ENCODE measurements at places on chromosomes 7 and 10.

- DNase-seq = no peak
These were observed 171.1 kb downstream of the FAM107B start for GRCh38 chr10:14603534-14604102.

DNA sequence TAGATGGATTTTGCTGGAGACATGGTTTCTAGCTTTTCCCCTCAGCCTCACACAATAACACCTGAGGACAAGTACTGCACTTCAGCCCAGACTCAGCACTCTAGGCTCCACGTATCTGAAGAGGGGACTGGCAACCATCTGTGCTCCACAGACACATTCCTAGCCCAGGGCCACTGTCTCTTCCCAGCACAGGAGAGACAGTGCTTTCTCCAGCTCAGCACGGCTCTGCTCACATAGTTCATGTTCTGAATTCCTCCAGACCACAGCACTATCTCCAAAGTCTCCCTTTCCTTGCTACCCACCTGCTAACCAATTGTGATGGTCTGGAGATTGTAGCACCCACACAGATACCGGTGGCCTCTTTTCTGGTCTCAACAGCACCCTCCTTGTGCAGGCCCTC is 114.5 kb downstream of the HTR7 start:
- DNase-seq = no peak

- DNase-seq = no peak
These were observed 718 bp downstream of the DYNC2I1 start for GRCh38 chr7:158856883-158857668.

GRCh38 chr10:48273741-48274140 is 755 bp downstream of the FRMPD2 start:
- DNase-seq = peak; percentile 51

DNA sequence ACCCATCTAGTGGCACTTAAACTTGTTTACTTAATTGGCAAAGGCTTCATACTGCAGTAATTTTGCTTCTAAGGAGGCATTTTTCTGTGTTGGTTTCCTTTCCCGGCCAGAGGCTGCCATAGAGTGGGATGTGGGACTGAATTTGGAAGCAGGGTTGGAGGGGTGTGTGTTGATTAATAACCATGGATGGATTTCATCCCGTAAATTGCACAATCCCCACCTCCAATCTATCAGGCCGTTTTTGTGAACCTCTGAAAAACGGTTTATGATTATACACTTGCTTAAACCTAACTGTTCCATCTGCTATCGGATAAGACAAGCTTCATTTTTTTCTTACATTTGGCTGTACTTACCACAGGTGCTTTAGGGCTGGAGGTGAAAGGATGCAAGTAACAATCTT is 1.3 kb downstream of the TMEM60 start:
- DNase-seq = no peak

- no peak for DNase-seq
These were observed 113.9 kb upstream of the PLXNA4 start for GRCh38 chr7:132690174-132690573.

DNA sequence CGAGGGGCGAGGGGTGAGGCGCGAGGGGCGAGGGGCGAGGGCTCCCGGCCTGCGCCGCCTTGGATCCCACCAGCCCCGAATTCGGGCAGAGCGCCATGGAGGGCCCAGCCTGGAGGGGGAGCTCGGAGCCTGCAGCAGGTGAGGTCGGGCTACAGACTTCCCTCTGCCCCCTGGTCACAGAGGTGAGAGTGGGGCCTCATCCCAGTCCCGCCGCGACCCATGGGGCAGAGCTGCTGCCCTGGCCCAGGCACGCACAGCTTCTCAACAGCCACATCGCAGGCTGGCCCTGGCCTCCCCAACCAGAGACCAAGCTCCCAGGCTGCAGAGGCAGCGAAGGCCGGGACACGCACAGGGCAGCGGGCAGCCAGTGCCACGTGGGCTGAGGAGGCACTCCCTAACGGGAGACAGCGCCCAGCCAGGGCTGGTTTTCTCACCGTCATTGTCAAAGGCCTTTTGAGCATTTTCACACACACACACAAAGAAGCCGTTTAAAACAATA is 191.8 kb downstream of the PTPRN2 start:
- no peak for DNase-seq

DNA sequence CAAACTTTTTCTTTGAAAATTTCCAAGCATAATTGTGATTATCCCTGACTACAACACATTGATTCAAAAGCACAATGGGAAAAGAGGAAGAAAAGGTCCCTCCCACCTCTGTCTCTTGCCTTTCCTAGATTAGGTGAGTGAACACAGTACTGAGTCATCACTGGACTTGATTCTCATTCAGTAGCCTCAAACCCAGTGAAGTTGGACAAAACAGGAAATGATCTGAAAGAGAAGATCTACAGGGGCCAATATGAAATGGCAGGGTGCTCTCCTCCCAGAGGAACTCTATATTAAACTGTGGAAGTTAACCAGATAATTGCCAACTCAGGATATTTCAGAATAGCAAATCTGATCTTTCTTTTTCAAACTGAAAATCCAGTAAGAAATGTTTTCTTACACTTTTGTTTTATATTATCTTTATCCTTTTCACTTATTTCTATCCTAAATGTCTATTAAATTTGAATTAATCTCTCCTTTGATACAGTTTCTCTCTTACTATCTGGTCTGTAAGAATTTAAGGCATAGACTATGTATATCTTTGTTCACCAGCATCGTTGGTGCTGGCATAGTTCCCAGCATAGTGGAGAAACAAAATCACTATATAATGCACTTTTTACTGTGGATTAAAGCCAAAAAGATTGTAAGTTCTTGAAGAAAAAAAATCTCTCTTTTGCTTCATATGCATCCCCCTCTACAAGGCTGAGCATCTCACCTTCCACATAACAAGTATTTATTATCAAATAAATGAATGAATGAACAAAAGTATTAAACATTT is 41.4 kb upstream of the IKZF1 start:
- no peak for DNase-seq

GRCh38 chr10:28554952-28555351 is 22.0 kb downstream of the WAC start:
- no peak for DNase-seq

- peak; percentile 46 for DNase-seq
These were observed 179.3 kb downstream of the TFEC start for GRCh38 chr7:115851291-115851690.

GRCh38 chr10:104862-105565 is 30.2 kb upstream of the ZMYND11 start:
- DNase-seq = no peak

DNA sequence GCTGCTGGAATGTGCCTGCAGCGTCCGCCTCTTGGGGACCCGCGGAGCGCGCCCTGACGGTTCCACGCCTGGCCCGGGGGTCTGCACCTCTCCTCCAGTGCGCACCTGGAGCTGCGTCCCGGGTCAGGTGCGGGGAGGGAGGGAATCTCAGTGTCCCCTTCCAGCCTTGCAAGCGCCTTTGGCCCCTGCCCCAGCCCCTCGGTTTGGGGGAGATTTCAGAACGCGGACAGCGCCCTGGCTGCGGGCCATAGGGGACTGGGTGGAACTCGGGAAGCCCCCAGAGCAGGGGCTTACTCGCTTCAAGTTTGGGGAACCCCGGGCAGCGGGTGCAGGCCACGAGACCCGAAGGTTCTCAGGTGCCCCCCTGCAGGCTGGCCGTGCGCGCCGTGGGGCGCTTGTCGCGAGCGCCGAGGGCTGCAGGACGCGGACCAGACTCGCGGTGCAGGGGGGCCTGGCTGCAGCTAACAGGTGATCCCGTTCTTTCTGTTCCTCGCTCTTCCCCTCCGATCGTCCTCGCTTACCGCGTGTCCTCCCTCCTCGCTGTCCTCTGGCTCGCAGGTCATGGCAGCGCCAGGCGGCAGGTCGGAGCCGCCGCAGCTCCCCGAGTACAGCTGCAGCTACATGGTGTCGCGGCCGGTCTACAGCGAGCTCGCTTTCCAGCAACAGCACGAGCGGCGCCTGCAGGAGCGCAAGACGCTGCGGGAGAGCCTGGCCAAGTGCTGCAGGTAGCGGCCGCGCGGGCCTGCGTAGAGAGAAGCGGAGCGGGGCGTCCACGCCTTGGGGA is 645 bp downstream of the SLC26A4 start:
- DNase-seq = peak; percentile 13

GRCh38 chr10:15609246-15609645 is 110.5 kb downstream of the ITGA8 start:
- peak; percentile 26 for DNase-seq

GRCh38 chr10:28685717-28686116 is 8.4 kb downstream of the BAMBI start:
- DNase-seq = no peak

- DNase-seq = no peak
These were observed 66.3 kb upstream of the SP4 start for GRCh38 chr7:21361413-21362125.

- DNase-seq = no peak
These were observed 531.6 kb upstream of the IGFBP3 start for GRCh38 chr7:46452561-46453135.
